Stomach (tissue), 19 donors: ENCODE measurements at places on chromosomes 16 and 17. TPM values are rescaled to one million over a fixed set of nuclear protein-coding genes. Genes with fewer than 3 reads are reported as not detected.
A peak's percentile ranks its signal among the peaks of the same experiment; 100 is the strongest.

DNA sequence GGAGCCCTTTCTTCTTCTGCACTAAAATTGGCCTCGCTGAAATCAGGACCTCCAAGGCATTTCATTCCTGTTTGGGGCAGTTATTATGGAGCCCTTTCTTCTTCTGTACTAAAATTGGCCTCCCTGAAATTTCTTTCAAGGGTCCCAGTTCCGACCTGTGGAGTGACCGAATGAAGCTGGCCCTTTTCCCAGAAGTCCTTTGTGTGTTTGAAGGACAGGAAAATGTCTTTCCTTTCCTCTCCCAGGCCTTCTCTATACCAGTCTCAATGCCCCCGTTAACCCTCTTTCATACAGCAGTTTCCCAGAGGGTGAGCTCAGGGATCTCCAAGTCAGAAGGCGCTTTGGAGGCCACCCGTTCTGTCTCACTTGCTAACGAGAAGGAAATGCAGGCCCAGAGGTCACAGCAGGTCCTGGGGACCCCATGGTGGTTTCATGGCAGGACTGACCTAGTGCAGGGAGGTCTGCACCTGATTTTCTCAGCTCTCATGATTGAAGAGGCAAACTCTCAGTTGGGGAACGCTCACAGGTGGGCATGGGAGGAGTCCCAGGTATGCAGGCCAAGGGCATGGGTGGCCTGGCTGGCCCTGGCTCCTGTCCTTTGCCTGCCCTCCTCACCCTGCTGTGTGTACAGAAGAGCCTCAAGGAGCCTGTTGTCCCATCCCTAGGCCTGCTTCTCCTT lies 37.1 kb upstream of the DOC2B start:
- H3K36me3 ChIP-seq: peaks cover 4% of the 10 kb centered on the region
- DNase-seq: no peak
- H3K4me1 ChIP-seq: no peaks in the 10 kb centered on the region
- no peak overlapping the region for H3K4me3 ChIP-seq
- H3K27me3 ChIP-seq: no peaks in the 10 kb centered on the region
- H3K27ac ChIP-seq: no peak overlapping the region

The KRT14 gene
- polyA plus RNA-seq: not detected

DNA sequence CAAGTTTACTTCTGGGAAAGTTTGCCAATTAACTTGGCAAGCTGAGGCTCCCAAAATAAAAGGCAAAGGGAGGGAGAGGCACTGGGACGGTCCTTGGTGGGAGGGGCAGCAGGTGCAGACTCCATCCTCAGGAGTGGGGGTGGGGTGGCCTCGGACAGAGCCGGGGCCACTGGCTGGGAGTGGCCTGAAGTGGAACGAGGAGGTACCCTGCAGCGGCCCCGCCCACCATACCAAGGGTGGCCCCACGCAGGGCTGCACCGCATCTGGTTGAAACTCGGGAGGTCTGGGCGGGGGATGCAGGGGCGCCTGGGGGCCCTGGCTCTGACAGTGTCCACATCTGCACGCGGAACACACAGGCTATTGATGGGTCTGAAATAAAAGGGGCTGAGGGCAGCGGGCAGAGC lies 42.4 kb upstream of the SLC38A10 start:
- peak overlapping the region; percentile 22 for H3K27ac ChIP-seq
- no peak overlapping the region for H3K4me3 ChIP-seq
- no peaks in the 10 kb centered on the region for H3K36me3 ChIP-seq
- peak; percentile 76 for DNase-seq
- H3K27me3 ChIP-seq: no peaks in the 10 kb centered on the region

DNA sequence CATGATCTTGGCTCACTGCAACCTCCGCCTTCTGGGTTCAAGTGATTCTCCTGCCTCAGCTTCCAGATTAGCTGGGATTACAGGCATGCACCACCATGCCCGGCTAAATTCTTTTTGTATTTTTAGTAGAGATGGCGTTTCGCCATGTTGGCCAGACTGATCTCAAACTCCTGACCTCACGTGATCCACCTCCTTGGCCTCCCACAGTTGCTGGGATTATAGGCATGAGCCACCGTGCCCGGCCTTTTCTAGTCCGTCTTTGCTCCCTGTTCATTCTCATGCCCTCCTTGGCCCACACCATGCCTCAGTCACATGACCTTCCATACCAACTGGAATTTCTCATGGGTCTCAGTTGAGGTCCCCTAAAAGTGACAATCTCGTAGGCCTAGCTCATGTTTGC lies 86.9 kb downstream of the SNX29 start:
- peaks cover 16% of the 10 kb centered on the region for H3K36me3 ChIP-seq
- no peaks in the 10 kb centered on the region for H3K4me1 ChIP-seq
- no peak for DNase-seq

DNA sequence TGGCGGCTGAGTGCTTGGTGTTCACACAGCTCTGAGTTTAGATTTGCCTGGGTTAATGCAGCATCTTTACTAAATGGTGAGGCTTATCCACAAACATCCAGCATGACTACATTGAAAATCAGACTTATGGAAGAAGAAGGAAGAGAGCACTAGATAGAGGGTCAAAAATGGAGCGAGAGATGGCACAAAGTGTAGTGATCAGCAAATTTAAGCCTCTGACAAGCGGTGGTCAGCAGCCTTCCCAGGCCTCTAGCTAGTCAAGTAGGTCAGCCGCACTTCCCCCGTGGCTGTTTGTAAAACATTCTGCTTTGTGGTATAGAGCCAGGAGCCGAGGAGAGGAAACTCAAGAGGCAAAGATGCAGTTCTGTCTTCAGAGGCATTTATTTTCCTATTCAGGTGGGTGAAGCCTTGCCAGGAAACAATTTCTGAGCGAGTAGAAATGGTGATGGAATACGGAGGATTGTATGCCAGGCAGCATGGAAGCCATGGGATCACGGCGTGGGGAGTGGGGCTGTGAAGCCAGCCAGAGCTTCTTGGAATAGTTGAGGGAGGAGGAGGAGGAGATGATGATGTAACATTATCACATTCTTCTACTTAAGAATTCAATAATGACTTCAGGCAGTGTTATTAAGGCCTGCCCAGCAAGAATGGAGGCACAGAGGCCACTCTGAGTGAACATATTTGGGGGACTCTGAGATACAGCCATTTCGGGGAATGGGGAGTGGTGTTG lies 118.9 kb downstream of the MSI2 start:
- no peaks in the 10 kb centered on the region for H3K27me3 ChIP-seq
- H3K36me3 ChIP-seq: no peaks in the 10 kb centered on the region
- H3K27ac ChIP-seq: no peak overlapping the region
- no peak for DNase-seq

- no peak overlapping the region for H3K27ac ChIP-seq
- no peaks in the 10 kb centered on the region for H3K4me1 ChIP-seq
- no peak for DNase-seq
- H3K4me3 ChIP-seq: no peak overlapping the region
- peaks cover 56% of the 10 kb centered on the region for H3K27me3 ChIP-seq
Measured at GRCh38 chr16:88948781-88949490, 28.1 kb downstream of the CBFA2T3 start.

- no peak for DNase-seq
- H3K27me3 ChIP-seq: no peaks in the 10 kb centered on the region
- H3K4me3 ChIP-seq: no peak overlapping the region
- no peak overlapping the region for H3K27ac ChIP-seq
- H3K36me3 ChIP-seq: peaks cover 97% of the 10 kb centered on the region
Measured at GRCh38 chr16:58186176-58186944, 11.5 kb downstream of the CSNK2A2 start.
